ENCODE measurements at places on chromosomes 2 and 18.

GRCh38 chr2:223751012-223751411 is 86.4 kb downstream of the AP1S3 start:
- no peak for DNase-seq

GRCh38 chr18:54775686-54776085 is 52.6 kb upstream of the RAB27B start:
- DNase-seq, result peak; percentile 74

GRCh38 chr2:125175415-125175814 is 1150.3 kb downstream of the CNTNAP5 start:
- no peak for DNase-seq

GRCh38 chr2:147097747-147098146 is 747.1 kb upstream of the ACVR2A start:
- no peak for DNase-seq

- DNase-seq, result no peak
These were observed 44.1 kb downstream of the ATOH8 start for GRCh38 chr2:85797921-85798320.

- no peak for DNase-seq
These were observed 367.8 kb upstream of the HS6ST1 start for GRCh38 chr2:128686497-128686859.

DNA sequence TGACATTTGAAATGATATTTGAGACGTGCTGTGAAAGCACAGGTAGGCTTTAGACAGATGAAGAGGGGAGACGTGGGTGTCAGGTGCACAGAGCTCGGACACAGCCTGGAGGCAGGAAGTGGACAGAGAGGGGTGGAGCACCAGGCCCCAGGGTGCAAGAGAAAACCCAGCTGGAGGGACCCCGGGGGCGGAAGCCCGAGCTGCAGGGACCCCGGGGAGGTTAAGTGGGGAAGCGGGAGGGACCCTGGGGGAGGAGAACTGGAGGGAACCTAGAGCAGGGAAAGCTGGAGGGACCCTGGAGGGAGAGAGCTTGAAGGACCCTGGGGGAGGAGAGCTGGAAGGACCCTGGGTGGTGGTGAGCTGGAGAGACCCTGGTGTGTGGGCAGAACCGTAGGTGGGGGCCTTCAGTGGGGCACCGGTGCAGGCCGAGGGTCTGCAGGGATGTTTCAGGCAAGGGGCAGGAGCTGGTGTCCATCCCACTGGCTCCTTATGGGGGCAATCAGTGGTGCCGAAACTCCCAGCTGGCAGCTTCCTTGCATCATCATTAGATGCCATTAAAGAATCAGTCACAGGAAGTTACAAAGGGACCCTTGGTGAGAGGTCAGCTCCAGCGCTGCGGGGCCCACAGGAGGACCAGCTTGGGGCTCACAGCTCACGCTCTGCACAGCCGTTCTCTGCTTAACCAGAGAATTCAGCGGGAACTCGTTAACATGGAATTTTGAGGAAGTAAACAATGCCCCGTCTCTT is 246.6 kb downstream of the EIPR1 start:
- DNase-seq, result no peak

GRCh38 chr18:10814336-10814735 is 288.5 kb downstream of the NAPG start:
- DNase-seq, result no peak

DNA sequence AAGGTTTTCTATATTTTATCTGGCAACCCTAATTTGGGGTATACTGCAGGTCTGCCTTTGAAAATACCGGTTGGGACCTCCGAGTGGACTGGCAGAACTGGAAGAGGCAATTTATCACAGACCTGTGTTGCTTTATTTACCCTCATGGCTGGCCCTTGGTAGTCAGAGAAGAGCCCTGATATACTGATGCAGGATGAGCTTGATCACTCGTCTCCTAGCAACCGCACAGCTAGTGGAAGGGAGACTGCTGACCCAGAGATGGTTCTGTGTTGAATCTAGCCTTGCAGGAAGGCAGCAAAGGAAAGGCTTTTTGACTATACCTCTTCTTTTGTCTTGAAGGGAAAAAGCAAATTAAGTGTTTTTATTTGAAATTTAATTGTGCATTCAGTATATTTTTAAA is 154.7 kb downstream of the EML6 start:
- no peak for DNase-seq

DNA sequence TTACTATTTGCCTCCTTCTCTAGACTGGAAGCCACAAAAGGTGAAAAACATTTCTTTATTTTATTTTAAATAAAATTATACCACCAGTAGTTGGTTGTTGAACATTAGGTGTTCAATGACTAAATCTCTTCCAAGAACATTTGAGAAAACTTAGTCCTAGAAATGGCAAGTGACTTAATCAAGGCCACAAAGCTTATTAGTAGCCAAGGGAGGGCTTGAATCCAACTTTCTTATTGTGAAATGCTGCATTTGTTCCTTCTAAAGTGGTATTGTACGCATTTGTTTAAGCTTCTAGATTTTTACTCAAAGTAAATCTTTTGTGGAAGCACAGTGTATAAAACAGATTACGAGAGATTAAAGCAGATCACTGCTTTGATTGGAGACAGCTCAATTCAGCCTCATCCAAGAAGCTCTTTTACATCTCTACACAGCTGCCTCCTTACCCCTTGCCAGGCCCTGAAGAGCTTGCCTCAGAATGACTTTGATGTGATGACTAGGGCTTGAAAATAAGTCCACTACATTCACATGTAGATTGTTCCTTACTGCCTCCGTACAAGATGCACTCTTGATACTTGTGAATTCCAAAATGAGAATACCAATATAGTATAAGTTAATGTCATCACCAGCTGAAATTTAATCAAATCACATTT is 244.8 kb downstream of the XIRP2 start:
- DNase-seq, result no peak

DNA sequence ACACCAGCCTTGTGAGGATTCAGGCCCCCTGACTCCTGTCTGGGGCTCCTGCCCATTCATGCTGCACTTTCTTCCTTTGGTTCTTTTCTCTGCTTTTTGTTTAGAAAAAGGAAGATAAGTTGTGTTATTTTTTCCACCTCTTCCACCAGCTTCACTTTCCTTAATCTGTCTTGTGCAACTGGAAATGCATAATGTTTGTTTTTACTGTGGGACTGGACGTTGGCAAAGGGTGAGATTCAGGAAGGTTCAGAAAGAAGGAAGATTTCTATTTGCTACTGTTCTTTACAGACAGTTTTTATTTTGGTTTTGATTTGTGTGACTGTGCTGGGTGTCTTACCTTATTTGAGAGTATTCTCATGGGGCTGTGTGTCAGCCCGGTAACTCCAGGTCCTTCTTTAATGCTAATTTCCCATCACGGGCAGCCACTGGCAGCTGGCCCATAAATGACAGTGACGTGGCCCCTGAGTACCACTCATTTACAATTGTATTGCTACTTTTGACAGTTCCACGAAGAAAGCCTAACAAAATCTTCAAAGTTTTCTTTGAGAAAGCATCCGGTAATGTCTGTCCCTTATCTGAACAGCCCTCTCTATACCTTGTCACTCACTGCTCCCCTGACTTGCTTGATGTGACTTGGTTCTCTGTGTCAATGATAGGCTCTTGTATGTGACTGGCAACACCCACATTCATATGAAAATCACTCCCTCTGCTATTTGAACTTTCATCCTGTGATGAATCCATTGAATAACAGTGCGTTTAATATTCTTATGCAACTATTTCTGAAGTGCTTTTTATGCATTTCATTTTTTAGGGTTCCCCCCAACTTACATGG is 32.7 kb downstream of the RHBDD1 start:
- no peak for DNase-seq

DNA sequence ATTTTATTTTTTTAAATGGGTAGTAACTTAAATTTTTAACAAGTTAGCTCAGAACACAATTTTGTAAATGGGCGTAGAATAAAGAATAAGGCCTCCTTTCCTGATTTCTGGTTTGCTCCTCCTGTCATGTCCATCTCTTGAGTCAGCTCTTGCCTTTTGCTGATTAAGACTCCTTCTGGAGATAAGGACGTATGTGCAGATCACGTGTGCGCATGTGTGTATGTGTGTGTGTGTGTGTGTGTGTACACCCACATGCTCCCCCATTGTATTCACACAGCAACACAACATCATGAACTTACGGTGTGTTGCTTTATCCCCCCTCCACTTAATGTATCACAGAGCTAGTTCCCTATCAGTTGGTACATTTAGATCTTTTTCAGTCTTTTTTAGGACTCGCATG is 182.9 kb downstream of the PRKCE start:
- no peak for DNase-seq

- DNase-seq, result peak; percentile 64
These were observed 545 bp downstream of the GTF3C2 start for GRCh38 chr2:27356056-27356381.

DNA sequence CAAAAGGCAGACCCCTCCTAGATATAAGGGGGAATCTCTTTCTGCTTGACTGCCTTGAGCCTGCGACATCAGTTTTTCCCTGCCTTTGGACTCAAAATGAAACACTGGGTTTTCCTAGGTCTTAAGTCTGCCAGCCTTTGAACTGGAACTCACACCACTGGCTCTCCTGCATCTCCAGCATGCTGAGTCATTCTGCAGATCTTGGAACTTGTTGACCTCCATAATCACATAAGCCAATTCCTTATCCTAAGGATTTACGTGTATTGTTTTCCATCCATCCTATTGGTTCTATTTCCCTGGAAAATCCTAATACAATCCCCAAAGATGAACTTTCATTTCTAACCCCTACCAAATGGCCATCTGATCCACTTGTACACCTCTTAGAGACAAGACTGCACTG is 88.0 kb downstream of the AFF3 start:
- no peak for DNase-seq

GRCh38 chr2:171807831-171808393 is 86.1 kb downstream of the SLC25A12 start:
- DNase-seq, result no peak

- peak; percentile 90 for DNase-seq
These were observed 8.0 kb downstream of the IRS1 start for GRCh38 chr2:226791487-226792081.

DNA sequence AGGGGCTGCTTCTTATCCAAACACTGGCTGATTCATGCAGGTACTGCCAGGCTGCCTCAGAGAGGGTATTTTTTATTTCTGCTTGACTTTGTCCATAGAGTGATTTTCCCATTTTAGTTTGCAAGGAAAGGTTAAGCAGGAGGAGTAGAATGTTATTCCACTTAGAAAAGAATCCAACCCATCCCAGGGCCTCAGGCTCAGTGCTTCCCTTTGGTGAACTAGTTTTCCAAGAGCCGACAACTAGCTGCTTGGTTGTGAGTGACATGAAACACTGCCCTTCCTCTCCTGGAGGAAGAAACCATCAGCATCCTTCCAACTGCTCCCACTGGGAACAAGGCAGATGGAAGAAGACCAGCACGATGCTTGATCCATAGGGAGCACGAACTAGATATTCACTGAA is 58.5 kb downstream of the BCL2 start:
- no peak for DNase-seq

- peak; percentile 85 for DNase-seq
These were observed 1060.6 kb upstream of the FANCL start for GRCh38 chr2:59301466-59302402.

GRCh38 chr2:134714228-134714627 is 4.6 kb downstream of the TMEM163 start:
- no peak for DNase-seq

DNA sequence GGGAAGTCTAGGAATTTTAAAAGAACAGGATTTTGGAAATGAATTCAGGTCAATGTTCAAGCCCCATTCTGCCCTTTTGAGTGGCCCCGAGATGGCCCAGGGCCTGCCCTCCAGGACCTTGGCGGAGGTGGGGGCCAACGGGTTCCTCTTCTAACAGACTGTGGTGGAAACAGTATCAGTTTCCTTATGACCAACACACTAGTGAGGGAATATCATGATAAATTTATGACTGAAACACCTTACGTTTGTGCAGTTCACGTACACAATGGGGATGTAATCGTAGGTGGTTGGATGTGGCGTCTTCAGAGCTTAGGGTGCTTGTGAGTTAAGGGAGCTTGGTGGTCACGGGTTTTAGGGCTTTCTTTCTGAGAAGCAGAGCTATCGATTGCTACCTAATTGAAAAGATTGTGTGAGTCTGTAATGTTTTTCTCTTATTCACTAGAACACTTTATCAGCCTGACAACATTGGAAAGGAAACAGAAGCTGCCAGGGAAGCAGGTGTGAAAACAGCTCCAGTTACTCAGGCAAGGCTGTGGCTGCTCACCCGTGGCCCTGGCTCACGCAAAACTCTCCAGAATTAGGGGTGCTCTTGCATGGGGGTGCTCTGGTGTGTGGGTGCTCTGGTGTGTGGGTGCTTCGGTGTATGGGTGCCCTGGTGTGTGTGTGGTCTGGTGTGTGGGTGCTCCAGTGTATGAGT is 165.3 kb downstream of the SNTG2 start:
- DNase-seq, result no peak

DNA sequence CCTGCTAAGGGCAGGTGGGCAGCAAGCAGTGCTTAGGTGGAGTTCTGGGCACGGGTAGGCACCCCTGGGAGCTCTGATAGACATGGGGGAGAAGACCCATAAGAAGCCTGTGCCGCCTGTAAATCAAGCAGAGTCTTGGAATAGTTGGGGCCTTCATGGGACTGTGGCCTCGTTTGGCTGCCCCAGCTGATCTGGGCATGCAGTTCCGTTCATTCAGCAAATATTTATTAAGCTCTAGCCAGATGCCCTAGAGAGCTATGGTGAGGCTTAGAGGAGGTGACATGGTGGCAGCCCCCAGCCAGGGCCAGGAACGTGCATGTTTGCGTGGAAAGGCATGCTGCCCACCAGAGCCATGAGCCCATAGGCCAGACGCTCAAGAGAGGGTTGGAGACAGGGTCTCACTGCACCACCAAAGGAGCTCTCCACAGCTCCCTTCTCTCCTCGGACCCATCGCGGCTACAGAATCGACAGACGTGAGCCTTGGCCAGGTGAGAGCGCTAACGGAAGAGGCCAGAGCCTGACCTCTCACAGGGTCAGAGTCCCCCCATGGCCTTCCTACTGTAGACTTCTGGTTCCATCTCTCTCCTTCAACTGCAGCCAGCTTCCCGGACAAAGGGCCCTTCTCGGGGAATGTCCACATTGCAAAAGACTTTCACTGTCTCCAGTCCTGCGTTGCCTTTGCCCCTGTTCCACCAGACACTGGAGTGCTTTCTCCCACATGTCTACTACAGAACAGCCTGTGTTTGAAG is 135.7 kb downstream of the INHBB start:
- no peak for DNase-seq

DNA sequence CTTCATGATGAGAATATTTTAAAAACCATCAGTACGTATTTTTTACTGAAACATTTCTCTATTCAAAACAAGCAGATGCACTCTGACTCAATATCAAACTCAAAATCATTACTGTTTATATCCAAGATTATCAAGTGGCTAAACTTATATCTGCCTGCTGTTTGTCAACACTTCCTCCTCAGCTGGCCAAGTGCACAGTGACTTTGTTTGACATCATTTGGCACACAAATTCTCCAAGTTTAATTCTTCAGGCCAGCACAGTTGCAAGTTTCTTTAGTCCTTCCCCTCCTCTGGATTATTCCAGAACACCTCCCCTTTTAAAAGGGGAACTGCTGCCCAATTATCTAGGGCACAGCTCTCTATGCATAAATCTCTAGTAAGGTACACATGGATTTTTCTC is 346.6 kb downstream of the FSIP2 start:
- DNase-seq, result no peak

- DNase-seq, result peak; percentile 96
These were observed 19.2 kb downstream of the CDC42EP3 start for GRCh38 chr2:37652199-37652640.

GRCh38 chr2:188369365-188369764 is 77.7 kb downstream of the GULP1 start:
- peak; percentile 45 for DNase-seq

- DNase-seq, result no peak
These were observed 9.1 kb downstream of the SIX3 start for GRCh38 chr2:44950646-44951045.
